ENCODE measurements at places on chromosomes 3 and 15.

DNA sequence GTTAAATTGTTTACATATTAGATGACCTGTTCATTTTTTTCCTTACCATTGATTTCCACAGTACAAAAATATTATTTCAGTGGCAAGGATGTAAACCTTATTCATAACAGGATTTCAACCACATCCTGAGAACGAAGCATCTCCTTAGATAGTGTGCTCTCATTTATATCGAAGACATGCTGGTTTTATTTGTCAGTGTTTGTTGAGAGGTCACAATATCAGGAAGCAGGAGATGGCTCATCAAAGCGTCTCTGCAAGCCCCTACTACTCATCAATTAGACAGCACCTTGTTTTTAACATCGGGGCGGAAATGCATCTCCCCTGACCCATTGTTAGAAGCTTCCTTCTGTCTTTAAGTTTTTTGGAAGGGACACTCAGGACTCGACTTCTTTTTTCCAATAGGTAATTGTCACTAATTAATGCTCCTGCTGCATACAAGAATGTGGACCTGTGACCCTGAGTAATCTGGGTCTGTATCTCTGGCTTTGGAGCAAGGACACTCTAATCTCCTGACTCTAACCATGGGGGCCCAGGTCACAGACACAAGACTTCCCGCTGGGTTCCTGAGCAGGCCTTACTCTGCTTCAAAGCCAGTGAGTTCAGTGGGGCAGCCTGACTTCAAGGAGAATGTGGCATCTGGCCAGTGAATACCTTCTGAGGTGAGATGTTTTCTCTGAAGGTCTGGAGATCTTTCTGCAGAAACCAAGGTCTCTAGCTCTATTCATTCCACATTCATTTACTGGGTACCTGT lies 50.3 kb downstream of the MECOM start:
- DNase-seq: no peak

- DNase-seq: no peak
Observed at GRCh38 chr15:49495993-49496753, 73.1 kb downstream of the FGF7 start.

DNA sequence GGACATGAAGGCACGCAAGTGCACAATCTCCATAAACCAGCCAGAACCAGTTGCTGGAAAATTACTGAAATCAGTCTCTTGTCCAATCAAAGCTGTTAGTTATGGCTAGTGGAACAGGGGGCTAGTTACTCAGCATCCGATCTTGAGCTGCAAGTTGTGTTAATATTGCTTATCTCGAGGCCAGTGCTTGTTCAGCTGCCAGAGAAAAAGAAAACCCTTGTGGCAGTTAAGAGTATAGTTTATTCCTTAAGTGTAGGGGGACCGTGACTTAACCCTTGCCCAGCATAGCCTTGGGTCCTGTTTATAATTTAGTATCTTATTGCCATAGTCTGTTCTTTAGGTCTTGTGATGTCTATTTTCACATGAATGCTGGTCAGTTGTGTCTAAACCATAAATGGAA lies 268.5 kb downstream of the CD47 start:
- DNase-seq: no peak

DNA sequence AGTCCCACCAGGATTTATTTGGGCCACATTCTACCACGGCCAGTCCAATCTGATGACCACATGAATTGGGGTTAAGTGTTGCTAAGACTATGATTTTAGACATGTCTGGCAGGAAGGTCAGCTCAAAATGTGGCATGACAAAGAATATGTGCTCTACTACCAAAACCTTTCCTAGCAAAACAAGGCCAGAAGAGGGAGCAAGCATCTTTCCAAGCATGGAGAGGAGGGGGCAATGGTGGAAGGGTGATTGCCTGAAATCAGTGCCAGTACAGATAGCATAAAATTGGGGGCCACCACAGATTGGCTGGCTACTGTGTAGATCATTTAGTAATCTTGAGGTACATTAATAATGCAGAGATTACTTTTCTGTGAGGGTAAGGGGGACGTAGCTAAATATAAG lies 43.2 kb downstream of the TMEM39A start:
- DNase-seq: no peak

- no peak for DNase-seq
Observed at GRCh38 chr15:65082303-65082953, 5.9 kb downstream of the KBTBD13 start.

DNA sequence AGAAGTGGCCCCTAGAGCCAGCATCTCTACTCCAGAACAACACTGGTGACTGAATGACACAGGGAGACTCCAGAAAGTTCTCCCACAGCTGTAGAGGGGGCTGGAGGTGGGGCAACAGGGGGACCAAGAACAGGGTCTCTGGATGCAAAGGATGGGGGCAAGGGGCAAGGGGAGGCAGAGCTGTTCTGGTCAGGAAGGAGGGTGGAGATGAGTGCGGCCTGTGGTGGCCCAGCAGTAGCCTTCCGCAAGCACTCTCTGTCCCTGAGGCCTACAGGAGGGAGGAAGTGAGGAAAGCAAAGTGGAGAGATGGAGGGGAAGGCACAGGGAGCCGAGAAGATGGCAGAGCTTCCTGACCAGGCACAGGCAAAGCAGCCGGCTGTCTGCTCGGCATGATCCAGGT lies 56.5 kb downstream of the HOMER2 start:
- no peak for DNase-seq

DNA sequence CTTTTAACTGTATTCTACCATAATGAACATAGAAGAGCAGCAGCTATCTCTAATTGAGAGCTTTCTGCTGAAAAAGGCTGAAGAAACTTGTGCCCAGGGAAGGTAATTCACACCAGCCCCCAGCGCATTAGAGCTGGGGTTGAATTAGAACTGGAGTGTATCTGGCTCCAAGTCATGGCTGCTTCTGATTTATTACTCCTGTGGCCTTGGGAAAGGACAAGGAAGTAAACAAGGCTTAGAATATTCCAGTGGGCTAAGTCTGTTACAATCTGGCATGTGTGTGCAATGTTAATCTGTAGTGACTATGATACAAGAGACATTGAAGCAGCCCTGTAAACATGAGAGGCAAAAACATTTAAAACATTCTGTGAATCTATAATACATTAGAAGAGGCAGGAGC lies 18.1 kb downstream of the CPA3 start:
- no peak for DNase-seq

DNA sequence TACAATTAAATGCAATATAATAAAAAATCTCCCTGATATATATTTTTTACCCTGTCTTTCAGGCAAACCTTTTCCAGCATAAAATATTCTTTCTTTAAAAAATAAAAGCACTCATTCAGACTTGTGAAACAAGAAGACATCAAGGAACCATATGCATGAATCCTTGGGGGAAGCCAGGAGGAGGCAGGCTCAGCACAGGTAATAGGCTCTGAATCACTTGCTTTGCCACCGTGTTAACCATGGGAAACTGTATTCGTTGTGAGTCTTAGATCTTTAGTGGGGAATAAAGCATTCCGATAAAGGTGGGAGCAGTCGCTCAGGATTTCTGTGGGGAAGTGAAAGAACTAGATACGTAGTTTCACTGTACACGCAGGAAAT lies 42.4 kb downstream of the FBN1 start:
- DNase-seq: no peak

GRCh38 chr15:78255421-78256043 lies 8.8 kb upstream of the DNAJA4 start:
- DNase-seq: no peak

- no peak for DNase-seq
Observed at GRCh38 chr3:98718730-98719129, 44.4 kb upstream of the ST3GAL6 start.

- DNase-seq: no peak
Observed at GRCh38 chr3:125192190-125193035, 20.1 kb downstream of the SLC12A8 start.

GRCh38 chr3:56988458-56989168 lies 71.9 kb upstream of the SPATA12 start:
- peak; percentile 26 for DNase-seq

DNA sequence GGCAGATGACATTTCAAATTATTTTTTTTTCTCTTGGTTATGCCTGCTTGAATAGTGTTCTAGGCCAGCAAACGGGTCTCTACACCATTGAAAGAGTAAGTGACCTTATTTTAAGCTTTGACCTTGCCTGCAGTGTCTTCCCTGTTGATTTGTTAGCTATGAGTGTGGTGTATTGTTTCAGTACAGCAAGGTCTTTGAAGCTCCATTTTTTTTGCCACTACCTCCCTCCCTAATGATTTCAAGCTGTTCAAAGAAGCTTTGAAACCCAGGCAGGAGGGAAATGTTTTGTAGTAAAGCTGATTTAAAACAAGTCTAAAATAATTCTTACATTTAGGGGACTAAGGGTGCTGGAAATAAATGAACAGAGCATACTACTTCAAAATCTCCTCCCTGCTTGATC lies 1249.8 kb downstream of the ROBO1 start:
- no peak for DNase-seq

- no peak for DNase-seq
Observed at GRCh38 chr15:39605146-39605545, 24.3 kb downstream of the THBS1 start.

DNA sequence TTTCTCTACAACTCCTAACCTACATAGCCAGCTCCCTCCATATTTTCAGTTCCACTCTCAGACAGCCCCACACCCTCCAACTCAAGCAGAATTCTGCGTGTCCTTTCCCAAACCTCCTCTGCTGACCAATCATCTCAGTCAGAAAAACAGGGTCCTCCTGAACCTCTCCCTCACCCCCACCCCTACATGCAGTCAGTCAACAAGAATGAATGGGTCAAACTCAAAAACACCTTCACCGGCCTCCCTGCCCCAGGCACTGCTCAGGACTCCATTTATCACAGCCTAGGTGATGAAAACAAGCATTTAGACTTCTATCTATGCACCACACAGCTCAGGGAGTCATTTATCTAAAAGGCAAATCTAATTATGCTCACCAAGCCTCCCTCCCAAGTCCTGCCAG lies 32.4 kb downstream of the MYL3 start:
- no peak for DNase-seq

- DNase-seq: no peak
Observed at GRCh38 chr3:130825762-130826299, 68.1 kb upstream of the ATP2C1 start.

DNA sequence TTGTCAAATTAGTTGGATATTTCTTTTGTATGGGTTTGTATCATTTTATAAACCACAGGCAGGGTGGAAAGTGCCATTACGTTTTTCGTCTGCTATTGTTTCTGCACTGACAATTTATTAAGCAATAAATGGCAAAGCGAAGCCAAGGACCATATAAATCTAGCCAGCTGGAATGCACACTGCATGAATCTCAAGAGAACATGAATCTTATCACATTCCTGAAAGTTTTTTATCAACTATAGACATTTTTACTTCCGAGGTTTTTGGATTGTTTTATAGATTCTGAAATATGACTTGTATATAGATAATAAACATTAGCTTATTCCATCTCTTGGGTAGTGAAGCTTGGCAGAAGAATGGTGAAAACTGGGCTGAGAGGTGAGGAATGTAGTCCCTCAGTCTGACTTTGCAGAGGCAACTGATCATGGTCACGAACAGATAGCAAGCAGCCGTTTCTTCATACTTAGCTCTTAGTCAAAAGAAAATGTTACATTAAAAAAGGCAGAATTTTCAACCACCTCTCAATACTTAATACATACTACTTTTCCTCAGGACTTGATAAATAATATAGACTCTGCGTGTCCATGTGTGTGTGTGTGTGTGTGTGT lies 102.7 kb downstream of the OSBPL10 start:
- DNase-seq: no peak

GRCh38 chr3:46681856-46682540 lies 11.5 kb downstream of the ALS2CL start:
- no peak for DNase-seq

- DNase-seq: peak; percentile 29
Observed at GRCh38 chr3:173584093-173584837, 186.7 kb downstream of the NLGN1 start.

DNA sequence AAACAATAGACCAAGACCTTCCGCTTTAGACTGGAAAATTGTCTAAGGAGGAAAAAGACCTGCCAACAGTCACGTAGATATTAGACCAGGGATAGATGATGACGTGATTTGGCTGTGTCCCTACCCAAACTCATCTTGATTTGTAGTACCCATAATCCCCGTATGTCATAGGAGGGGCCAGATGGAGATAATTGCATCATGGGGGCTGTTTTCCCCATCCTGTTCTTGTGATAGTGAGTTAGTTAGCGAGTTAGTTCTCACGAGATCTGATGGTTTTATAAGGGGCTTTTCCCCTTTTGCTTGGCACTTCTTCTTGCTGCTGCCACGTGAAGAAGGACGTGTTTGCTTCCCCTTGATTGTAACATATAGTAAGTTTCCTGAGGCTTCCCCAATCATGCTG lies 31.7 kb upstream of the SUCLG2 start:
- no peak for DNase-seq

GRCh38 chr3:121835465-121835801 lies 424 bp downstream of the EAF2 start:
- DNase-seq: no peak

GRCh38 chr15:100763835-100764750 lies 115.5 kb upstream of the ALDH1A3 start:
- no peak for DNase-seq

DNA sequence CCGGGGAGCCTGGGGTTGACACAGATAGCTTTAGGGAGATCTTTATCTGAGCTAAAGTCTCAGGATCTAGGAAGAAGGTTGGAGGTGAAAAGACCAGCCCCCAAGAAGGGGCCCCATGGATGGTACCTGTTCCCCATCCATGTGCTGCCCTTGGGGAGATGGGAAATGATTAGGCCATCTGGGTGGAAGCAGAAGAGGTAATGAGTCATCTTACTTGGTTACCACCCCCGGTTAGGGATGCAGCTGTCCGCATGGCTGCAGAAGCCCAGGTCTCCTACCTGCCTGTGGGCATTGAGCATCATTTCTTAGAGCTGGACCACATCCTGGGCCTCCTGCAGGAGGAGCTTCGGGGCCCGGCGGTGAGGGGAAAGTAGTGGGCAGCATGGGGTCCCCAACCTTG lies 3.1 kb upstream of the CPLX3 start:
- DNase-seq: no peak

- no peak for DNase-seq
Observed at GRCh38 chr3:135125171-135125801, 330.2 kb downstream of the EPHB1 start.

- DNase-seq: no peak
Observed at GRCh38 chr3:24296441-24297205, 198.0 kb downstream of the THRB start.

GRCh38 chr15:74406992-74407705 lies 26.6 kb downstream of the SEMA7A start:
- no peak for DNase-seq
